Naive B cell (primary cell): ENCODE measurements at places on chromosomes 7 and 10. TPM values are rescaled to one million over a fixed set of nuclear protein-coding genes. Genes with fewer than 3 reads are reported as not detected.

SUN1 gene
- 38.9 TPM for polyA plus RNA-seq

GRCh38 chr10:112802411-112803022 lies 147.5 kb upstream of the TCF7L2 start:
- no peak for DNase-seq

DNA sequence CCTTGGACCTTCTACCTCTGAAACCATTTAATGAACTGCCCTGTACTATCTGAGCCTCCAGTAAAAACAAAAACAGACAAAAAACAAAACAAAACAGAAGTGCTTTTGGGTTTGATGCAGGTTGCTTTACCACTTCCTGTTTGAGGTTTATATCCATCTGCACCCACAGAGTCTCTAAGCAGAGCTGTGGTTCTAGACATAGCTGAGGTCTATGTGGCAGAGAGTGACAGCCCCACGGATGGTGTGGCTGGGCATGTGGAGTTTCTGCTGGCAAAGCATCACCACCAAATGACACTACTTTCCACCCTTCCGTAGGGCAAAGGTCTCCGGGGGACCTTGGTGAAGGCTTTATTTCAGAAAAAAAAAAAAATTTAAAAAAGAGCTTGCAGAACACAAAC lies 754.2 kb downstream of the GRID1 start:
- no peak for DNase-seq

CPXM2 gene
- not detected for polyA plus RNA-seq

ASB10 gene
- polyA plus RNA-seq = not detected

PLEKHS1 gene
- not detected for polyA plus RNA-seq

GRCh38 chr7:150942001-150942590 lies 36.0 kb downstream of the KCNH2 start:
- DNase-seq = no peak

GPR15LG gene
- polyA plus RNA-seq = not detected

HHEX gene
- 191 TPM for polyA plus RNA-seq

DNA sequence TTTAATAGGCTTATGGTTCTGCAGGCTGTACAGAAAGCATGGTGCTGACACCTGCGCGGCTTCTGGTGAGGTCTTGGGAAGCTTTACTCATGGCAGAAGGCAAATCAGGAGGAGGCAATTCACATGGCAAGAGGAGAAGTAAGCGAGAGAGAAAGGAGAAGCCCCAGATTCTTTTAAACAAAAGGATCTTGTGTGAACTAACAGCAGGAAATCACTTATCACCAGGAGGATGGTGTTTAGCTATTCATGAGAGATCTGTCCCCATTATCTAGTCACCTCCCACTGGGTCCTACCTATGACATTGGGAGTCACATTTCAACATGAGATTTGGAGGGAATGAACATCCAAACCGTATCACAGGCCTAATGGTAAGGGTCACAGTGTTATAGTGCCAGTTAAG lies 678.0 kb upstream of the KCND2 start:
- no peak for DNase-seq

DNA sequence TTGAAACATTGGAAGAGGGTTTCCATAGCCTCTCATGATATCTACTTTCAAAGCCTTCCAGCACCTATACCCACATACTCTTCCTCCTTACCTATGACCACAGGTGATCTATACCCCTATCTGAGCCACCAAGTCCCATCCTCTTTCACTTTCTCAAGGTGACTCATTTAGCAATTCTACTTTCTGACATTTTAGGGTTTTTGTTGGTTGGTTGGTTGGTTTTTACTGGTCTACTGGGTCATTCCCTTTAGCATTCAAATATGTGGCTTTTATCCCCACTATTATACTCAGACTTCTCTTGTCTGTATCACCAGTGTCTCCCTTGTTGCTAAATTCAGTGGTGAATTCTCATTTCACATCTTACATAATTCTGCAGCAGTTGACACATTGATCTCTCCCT lies 130.4 kb upstream of the STEAP4 start:
- DNase-seq = no peak
